Right ventricle myocardium inferior (tissue), 1 donor: ENCODE measurements at places on chromosomes 3 and 15. TPM values are rescaled to one million over a fixed set of nuclear protein-coding genes. Genes with fewer than 3 reads are reported as not detected.

The ZNF774 gene
- 4.6 TPM for total RNA-seq

The GCNT3 gene
- not detected for total RNA-seq

The EFCC1 gene
- total RNA-seq, result 2.3 TPM

The NLGN1 gene
- 8.0 TPM for total RNA-seq

The GPR149 gene
- not detected for total RNA-seq

GRCh38 chr3:31696009-31696297 is 163.2 kb downstream of the STT3B start:
- DNase-seq, result no peak

GRCh38 chr15:33226559-33227181 is 32.2 kb upstream of the FMN1 start:
- DNase-seq, result no peak

DNA sequence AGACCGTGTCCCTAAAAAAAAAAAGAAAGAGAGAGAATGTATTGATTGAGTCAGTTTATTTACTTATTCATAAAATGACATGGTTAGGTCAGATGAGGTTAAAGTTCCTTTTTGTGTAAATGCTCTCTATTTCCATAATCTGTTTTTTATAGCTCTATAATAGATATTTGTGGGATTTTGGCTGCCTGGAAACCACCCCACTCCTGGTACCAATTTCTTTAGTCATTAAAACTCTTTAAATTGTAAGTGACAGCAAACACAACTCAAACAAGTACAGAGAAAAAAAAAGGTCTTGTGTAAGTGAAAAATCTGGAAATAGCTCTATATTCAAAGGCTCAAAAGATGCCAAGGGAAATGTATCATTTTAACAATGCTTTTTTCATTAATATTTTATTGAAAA is 11.0 kb upstream of the PPP4R2 start:
- DNase-seq, result no peak

GRCh38 chr3:170358042-170359010 is 811 bp downstream of the SKIL start:
- DNase-seq, result peak; percentile 92

DNA sequence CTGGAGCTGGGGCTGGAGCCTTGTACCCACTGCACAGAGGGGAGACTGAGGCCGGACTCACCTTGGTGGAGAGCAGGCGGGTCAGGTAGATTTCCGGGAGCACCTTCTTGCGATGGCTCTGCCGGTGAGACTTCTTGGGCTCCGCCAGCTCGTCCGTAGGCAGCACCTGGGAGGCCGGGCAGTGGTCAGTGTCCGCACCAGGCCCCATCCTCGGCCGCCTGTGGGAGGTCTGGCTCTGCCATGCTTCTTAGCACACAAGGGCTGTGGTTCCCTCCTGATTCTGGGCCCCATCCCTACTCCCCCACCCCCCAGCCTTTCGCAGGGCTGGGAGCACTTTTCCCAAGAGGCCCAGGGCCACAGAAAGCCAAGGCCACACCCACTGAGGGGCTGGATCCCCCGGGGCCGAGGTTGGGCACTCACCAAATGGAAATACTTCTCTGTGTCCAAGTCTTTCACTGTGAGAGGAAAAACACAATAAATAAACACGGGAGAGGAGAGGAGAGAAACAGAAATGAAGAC is 17.4 kb downstream of the H1-8 start:
- no peak for DNase-seq

- DNase-seq, result no peak
These were observed 242.1 kb downstream of the NSUN3 start for GRCh38 chr3:94304954-94305353.

GRCh38 chr15:74830868-74831267 is 4.4 kb downstream of the CPLX3 start:
- DNase-seq, result no peak

DNA sequence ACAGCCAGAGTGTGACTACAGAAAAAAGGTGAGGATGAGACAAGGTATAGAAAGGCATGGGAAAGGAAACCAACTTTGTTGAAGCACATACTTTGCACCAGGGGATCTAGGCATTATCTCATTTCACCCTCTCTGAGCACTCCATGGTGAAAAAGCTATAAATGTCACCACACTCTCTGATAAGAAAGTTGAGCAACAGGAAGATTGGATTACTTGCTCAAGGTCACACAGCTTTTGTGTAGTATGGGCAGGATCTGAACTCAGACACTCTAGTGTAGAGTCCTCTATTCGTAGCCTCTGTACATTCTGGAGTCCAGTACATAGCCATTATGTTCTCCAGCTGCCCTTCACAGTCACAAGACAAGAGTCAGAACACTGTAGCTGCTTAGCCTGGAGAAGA is 163.4 kb upstream of the SEMA6D start:
- DNase-seq, result no peak

GRCh38 chr3:194395778-194396538 is 3.1 kb downstream of the GP5 start:
- no peak for DNase-seq
